NCI-H1105 (cell line): ENCODE measurements at places on chromosomes 13 and 19.
A peak's percentile ranks its signal among the peaks of the same experiment; 100 is the strongest.

DNA sequence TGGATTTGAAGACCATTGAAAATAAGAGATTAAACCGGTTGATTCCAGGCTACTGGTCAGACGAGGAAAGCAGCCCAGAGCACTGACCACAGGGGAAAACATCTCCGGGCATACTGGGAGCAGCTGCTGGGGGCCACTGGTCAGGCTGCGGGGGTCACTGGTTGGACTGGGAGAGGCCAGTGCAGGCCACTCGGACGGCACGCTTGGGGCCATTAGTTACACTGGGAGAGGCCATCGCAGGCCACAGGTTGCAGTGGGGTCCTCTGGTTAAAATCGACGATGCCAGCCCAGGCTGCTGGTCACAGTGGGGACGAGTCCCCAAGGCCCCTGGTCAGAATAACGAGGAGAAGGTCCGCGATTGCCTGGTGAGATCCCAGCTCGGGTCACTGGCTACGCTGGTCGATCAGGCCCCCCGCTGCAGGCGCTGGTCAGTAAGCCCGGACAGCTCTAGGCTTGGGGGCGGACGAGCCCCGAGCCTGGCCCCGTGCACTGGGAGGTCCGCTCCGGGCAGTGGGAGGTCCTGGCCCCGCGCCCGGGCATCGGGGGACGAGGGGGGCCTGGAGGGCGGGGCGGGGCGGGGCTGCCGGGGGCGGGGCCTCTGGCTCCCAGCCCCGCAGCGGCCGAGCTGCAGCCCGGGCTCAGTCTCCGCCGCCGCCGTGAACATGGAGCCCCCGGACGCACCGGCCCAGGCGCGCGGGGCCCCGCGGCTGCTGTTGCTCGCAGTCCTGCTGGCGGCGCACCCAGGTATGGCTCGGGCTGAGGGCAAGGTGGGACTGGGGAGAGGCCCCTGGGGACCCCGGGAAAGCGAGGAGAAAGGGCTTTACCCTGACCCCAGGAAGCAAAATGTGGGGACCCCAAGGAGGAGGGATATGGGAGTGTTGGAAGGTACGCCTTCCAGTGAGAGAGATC, at the start of gene BCAM:
Gene BCAM, plus strand, starts transcription at position 641 of the 909 bp plus-strand sequence. Its CDS starts 22 bp downstream, at position 663.
- peak; percentile 51 for DNase-seq

DNA sequence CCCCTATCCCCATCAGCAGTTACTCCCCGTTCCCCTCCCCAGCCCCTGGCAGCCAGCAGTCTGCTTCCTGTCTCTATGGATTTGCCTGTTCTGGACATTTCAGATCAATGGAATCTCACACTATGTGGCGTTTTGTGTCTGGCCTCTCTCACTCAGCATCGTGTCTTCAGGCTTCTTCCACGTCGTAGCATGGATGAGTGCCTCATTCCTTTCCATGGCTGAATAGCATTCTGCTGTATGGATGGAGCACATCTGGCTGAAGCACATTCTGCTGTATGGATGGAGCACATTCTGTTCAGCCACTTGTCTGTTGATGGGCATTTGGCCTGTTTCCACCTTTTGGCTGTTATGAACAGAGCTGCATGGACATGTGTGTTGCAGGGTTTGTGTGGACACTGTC, 29.5 kb downstream of the CRTC1 start:
- no peak for DNase-seq

- no peak for DNase-seq
Measured at GRCh38 chr19:45587873-45588272, 3.3 kb upstream of the OPA3 start.

DNA sequence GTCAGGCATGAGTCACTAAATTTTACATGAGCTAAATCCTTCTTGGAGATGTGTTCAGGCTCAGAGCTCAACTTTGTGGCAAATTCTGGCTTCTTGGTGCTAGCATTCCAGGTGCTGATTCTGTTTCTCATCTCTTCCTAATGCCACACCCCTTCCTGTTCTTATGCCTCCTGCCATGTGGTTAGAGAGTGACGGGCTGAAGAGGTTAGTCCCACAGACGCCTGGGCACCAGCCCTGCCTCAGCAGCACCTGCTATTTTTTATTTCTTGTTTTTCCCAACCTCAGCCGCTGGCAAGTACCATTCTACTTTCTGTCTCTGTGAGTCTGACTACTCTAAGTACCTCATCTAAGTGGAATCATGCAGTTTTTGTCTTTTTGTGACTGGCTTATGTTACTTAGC, 329.5 kb downstream of the KCNRG start:
- DNase-seq, result no peak

- DNase-seq, result no peak
Measured at GRCh38 chr13:30465343-30465592, 468 bp downstream of the HMGB1 start.

DNA sequence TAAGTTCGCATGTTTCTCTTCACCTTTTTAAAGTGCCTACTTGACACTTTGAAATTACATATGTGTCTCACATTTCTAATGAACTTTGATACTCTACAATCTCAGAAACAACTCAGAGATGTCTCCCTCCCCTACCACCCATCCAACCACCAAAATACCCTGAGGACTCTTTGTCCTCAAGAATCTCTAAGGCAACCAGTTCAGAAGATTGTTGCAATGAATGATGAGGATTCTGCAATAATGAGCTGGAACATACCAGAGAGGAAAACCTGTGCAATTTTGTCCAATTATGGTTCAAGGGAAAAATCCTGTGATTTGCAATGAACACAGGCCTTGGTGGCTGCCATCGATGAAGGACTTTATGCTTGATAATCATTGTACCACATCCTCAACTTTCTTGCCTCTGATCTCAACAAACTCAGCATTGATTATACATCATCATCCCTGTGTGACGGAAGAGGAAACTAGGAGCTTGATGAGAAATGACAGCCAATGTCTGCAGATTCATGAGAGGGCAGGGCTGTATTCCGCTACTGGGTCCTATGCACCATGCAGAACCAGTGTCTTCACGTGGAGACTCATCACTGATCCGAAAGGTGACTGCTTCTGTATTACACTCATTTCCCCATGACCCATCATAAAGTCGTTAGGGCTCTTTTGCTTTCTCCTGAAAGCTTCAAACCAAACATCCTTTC, 1.1 kb downstream of the FPR1 start:
- no peak for DNase-seq

DNA sequence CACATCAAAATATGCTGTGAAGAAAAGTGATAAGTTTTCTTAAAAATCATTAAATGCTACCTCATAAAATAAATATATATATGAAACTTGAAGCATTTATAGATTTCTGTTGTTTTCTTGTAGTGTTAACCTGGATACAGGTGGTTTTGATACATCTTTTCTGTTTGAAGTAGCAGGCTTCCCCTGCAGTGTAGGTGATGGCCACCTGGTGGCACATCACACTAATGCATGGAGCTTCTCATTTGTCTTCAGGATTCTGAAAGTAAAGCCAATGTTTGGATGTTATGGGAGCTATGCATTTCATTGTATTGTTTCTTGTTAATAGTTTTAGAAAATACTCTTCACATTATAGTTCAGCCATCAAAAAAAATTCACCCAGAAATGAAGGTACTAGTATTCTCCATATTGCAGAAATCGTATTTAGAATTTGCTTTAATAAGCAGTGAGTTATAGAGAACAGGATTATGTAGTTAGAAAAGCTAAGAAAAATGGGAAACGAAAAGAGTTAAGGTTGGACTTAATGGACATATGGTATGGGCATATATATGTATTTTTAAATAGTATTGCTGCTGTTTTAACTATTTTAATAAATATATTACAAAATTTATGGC, 18.7 kb downstream of the GPR180 start:
- peak; percentile 33 for DNase-seq

DNA sequence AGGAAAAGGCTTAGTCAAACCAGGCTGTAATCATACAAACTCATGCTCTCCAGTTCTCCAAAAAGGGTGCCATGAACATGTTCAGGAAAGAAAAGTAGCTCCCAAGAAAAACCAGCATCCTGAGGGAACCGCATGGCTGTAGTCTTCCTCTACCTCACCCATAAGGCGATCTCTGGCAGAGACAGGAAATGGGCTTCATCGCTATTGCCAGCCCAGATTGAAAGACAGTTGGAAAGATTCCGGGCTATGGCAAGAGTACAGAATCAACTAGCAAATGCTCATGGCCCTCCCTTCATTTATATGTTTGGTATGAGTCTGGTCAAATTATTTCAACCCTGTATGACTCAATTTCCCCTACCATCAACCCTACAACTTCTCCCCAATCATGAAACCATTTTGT, 140.1 kb downstream of the LHFPL6 start:
- no peak for DNase-seq

GRCh38 chr13:45540864-45541263, 74.7 kb downstream of the ERICH6B start:
- no peak for DNase-seq

GRCh38 chr19:44689290-44690130, 9.4 kb upstream of the CEACAM16 start:
- DNase-seq, result peak; percentile 30

DNA sequence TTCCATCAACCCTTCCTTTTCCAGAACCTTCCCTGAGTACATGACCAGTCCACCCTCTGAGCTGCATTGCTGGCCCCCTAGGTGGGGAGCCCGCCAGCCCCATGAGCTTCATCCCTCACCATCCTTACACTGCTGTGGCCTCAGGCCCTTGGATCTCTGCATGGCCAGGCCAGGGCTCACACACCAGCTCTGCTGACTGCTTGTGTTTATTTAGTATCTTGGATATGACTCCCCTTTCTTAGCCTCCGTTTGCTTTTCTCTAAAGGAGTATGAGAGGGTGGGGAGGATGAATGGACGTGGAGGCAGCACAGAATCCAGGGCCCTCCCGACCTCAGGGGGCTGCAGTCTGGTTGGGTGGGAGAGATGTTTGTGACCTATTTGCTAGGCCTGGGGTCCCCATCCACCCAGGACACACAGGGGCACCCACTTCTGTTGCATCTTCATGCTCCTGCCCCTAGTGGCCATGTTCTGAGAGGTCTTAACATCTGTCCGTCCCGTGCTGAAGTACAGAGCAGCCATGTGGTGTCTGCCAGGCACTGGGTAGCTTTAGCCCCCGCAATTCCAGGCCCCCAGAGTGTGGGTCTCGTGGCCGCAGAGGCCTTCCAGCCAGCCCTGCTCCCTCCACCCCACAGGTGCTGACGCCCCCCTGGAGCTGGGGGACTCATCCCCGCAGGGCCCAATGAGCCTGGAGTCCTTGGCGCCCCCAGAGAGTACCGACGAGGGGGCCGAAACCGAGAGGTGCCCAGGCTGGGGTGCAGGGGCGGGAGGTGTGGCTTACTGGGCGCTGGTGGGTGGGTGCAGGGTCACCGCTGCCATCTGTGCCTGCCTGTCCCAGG, 13.0 kb downstream of the ARHGEF1 start:
- no peak for DNase-seq

DNA sequence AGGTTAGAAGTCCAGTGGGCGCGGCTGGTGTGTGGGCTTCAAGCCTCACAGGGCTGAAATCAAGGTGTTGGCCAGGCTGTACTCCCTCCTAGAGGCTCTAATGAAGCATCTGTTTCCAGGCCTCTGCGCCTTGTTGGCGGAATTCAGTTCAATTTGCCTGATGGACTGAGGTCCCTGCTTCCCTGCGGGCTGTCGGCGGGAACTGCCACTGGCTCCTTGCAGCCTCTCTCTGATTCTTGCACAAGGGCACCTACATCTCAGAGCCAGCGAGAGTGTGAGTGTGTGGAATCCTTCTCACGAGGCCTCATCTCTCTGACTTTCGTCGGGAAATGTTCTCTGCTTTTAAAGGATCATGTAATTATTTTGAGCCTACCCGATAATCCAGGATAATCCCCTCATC, 128.6 kb downstream of the DLEU7 start:
- no peak for DNase-seq

DNA sequence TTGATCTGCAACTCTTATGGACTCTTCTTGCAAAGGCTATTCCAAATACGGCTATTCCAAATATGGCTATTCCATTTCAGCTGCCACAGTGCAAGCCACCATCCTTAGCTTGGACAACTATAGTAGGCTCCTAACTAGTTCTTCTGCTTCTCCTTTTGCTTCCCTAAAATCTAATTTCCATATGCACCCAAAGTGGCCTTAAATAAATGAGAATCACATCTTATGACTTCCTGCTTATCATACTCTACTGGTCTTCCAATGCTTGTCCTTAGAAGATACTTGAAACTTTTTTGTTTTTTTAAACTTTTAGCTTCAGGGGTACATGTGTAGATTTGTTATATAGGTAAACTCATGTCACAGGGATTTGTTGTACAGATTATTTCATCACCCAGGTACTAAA, 4.9 kb downstream of the UCHL3 start:
- DNase-seq, result no peak

GRCh38 chr13:24630851-24631620, 49.2 kb upstream of the ATP12A start:
- DNase-seq, result no peak

- DNase-seq, result no peak
Measured at GRCh38 chr13:43347877-43348276, 324.5 kb downstream of the DNAJC15 start.

GRCh38 chr19:55554302-55554701, 9.0 kb upstream of the SBK3 start:
- no peak for DNase-seq

GRCh38 chr19:16015805-16016173, 60.5 kb upstream of the TPM4 start:
- no peak for DNase-seq

DNA sequence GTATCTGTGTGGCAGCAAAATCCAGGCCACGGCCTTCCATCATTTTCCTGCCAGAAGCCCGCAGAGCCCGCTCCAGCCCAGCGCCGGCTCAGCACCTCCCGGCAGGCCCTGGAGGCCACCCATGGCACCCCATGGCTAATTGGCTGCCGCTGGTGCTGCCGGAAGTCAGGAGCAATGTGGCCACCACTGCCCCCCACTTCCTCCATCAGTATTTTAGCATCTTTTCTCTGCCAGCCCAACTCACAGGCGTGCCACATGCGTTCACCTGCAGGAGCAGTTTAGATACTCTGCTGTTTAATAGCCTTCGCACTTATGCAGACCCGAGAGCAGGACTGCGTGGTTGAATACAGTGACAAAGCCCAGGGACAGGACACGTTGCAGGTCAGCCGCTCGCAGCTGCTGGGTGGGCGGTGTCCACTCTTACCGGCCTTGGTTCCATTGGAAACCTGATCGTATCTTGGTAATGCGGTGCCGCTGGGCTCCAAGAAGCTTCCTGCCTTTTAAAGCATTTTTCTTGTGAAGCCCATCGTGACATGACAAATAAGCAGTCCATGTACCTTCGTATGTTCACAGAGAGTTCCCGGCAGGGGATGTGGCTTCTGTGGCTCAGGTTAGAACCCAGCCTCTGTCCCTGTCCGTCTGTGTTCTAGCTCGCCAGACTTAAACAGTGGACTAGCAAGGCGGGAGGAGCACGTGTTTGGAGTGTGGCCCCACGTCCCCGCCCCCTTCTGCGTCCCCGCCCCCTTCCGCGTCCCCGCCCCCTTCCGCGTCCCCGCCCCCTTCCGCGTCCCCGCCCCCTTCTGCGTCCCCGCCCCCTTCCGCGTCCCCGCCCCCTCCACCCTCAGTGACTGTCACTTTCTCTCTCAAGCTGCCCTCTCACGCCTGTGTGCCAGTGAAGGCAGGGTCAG, 162.0 kb upstream of the SOX1 start:
- DNase-seq, result no peak

- DNase-seq, result peak; percentile 88
Measured at GRCh38 chr19:47778049-47778953, at the start of gene SELENOW. Gene SELENOW (plus strand): TSS chr19:47778703. CDS start chr19:47778786, 83 bp downstream.

GRCh38 chr19:3357992-3358688, 8.2 kb upstream of the NFIC start:
- DNase-seq, result no peak
